ENCODE measurements at places on chromosomes 7 and 10.

DNA sequence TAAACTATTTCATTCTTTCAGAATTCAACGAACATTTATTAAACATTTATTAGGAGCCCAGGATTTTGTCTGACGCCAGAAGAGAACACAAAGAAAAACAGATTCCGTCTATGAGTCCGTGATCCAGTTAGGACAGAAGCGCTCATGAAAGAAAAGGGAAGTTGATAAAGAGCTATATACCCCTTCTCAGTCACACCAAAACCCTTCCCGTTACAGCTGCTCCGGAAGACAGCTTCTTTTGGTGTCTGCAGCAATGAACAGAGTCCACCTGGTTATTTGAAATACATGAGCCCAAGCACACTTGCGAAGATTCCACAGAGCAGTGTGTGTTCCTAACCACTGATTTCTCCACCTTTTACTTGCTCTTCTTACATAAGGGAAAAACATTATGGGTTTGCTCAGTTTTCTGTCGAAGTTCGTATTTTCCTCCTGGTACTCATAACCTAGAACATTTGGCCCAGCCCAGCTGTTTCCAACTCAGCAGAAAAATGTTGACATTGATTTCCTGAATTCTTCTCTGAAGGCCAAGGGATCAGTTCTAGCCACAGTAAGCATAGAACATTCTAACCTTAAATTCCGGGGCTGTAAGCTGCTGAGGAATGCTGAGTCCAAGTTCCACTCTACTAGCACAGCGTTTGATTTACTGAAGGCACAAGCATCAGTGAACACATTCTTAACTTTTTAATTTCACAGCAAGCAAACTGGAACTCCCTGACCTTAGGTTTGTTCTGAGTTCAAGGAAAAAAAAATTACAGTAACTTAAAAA lies 206.5 kb downstream of the SORCS1 start:
- no peak for DNase-seq

DNA sequence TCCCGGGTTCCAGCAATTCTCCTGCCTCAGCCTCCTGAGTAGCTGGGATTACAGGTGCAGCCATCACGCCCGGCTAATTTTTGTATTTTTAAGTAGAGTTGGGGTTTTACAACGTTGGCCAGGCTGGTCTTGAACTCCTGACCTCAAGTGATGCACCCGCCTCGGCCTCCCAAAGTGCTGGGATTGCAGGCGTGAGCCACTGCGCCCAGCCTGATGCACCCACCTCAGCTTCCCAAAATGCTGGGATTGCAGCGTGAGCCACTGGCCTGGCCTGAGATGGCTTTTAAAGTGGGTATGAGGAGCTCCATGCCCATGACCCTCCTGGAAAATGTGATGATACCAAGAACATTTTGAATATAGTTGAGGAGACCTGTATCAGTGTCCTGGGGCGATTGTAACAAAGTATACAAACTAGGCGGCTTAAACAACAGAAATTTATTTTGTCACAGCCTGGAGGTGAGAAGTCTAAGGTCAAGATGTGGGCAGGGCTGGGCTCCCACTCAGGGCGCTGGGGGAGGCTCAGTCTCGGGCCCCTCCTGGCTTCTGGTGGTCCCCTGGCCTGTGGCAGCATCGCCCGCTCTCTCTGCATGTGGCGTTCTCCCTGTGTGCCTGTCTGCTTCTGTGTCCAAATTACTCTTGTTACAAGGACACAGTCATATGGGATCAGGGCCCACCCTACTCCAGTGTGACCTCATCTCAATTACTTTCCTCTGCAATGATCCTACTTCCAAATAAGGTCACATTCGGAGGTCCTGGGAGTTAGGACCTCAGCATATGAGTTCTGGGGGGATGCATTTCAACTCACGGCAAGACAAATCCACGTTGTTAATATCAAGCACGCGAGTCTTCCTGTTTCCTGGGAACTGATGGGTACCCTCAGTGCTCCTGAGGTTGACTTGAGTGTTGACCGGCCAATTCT lies 108.8 kb downstream of the ACTR3B start:
- no peak for DNase-seq

- DNase-seq = no peak
Measured at GRCh38 chr7:141674702-141675101, 27.3 kb downstream of the DENND11 start.

DNA sequence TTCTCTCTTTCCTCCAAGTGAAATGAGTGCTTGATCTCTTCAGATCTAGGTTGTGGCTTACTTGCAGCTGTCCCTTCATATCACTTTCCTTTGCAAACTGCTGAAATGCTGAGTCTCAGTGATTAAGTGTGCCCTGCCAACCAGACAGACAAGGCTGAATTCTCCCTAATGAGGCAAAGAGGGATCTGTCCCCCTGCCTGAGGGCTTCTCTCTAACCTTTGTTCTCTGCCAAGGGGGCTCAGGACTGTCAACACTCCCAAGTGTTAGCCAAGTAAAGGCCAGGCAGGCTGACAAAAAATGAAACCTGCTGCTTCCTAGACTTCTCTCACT lies at the start of gene MSS51:
Gene MSS51 (minus strand): TSS at position 24 of the 330 bp plus-strand sequence. CDS start 5,277 bp downstream, outside the sequence.
- no peak for DNase-seq

GRCh38 chr10:34281661-34282582 lies 533.2 kb downstream of the PARD3 start:
- DNase-seq = no peak

DNA sequence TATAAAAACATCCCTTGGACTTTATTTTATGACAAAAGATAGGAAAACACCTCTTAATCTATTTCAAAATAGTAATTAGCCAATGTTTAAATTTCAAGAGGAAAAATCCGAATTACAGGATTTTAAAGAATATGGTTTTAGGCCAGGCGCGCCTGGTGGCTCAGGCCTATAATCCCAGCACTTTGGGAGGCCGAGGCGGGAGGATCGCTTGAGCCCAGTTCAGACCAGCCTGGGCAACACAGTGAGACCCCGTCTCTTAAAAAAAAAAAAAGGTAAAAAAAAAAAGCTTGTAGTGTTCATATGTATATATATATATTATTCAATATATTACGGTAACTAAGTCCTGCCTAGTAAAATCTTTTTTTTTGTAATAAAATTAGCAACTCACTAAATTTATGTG lies 1.4 kb downstream of the BNIP3 start:
- no peak for DNase-seq

GRCh38 chr10:8041992-8042720 lies 12.3 kb upstream of the GATA3 start:
- DNase-seq = no peak

- DNase-seq = no peak
Measured at GRCh38 chr10:73999703-74000102, 1.8 kb downstream of the VCL start.

GRCh38 chr10:58894929-58895328 lies 281.5 kb upstream of the PHYHIPL start:
- no peak for DNase-seq

- no peak for DNase-seq
Measured at GRCh38 chr10:88379575-88379974, 203.5 kb downstream of the RNLS start.

DNA sequence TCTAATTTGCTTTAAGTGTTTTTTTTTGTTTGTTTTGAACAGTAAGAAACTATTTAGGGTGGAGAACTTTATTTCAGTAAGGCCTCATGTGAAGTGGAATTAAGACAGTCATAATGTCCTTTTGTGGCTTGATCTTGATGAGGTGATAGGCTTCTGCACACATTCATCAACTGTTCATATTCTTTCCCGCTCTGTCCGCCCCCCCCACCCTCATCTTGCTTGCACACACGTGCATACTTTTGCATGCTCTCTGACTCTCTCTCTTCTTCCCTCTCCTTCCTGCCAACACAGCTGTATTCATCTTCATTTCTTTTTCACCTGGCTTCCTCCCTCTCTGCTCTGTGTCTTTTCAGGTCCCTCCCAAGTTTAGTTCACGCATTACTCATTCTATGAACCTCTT lies 429.6 kb downstream of the AUTS2 start:
- DNase-seq = no peak

DNA sequence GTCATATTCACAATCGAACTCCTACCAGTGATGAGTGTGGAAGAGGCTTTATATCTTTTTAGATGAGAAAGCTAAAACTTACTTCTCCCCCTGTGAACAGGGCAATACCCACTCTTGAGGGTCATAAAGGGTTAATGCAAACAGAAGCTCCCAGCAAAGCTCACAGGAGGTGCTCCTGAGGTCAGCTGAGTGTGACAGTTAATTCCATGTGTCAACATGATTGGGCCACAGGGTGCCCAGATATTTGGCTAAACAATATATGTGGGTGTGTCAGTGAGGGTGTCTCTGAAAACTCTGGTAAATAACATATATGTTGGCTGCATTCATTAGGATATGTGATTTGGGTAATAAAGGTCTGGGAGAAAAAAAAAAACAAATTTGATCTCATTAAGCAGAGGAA lies 86.0 kb downstream of the HIP1 start:
- no peak for DNase-seq

DNA sequence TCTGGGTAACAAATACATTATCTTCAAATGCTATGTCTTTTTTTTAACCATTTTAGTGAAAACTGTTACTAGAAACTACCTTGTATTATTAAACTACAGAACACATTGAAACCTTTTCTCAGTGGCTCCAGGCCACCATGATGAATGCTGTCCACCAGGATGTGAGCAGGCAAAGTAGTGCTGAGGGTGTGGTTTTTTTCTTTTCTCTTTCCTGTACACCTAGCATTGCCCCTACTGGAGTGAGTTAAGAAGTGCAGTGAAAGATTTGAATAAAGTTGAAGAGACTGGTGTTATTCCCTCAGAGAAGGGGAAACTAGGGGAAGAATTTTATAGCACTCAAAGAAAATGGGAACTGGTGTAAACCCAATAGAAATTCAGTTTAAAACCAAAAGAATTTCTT lies 120.0 kb upstream of the SAMD8 start:
- DNase-seq = no peak

DNA sequence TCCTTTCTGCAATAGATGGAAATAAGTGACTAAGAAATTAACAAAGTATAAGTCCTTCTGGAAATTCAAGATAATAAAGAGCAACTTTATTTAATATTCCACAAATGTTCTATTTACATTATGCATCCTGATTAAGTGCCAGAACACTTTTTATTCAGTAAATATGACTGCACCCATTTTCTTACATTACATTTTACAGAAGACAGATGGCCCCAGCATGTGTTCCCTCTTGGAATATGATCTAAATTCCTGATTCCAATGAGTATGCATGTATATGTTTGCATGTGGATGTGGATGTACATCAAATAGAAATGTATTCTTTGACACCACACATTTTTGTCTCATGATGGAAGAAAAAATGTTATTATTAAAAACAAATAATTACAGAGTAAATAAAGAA lies 628.7 kb upstream of the SEMA3D start:
- no peak for DNase-seq

DNA sequence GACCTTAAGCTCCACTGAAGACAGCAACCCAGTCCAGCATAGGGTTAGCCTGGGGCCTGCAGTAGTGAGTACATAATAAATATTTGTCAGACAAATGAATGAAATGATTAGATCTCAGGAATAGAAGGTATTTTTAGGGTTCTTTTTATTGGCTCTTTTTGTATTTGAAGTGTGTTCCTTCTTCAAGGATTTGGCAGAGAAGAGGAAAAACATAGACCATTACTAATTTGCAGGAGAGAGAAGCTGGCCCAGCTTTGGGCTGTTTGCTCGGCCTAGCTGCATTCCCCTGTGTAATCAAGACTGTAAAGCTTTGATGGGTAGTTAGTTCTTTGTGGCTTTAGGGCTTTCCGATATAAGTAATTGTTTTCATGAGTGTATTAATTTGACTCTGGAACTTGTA lies 64.2 kb downstream of the CNNM2 start:
- no peak for DNase-seq

DNA sequence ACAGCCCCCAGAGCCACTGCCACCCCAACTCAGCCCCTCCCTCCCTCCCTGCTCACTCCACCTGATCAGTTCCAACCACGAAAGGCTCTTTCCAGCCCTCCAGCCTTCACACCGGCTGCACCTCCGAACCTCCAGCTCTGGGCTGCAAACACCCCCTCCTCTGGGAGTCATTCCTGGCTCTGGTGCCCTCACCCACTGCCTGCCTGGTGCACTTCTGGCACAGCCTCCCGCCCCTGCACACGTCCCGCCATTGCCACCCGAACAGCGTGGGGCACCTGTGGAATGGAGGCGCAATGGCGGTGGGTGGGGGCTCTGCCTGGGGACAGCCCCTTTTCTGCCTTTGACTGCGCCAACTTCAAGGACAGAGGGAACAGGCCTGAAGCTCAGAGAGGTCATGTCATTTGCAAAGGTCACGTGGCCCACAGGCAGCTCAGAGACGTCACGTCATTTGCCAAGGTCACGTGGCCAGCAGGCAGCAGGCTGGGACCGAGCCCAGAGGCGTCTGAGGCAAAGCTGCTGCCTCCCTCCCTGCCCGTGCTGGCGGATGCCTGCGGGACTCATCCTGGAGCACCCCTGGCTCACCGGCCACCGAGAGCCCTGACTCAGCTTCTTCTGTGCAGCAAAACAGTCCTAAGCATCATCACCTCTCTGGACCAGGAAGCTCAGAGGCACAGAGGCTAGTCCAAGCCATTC lies 76.0 kb upstream of the DNAAF5 start:
- no peak for DNase-seq

- DNase-seq = no peak
Measured at GRCh38 chr7:39838326-39838725, 111.7 kb upstream of the CDK13 start.

GRCh38 chr10:129962872-129963640 lies 1.0 kb downstream of the EBF3 start:
- no peak for DNase-seq

- no peak for DNase-seq
Measured at GRCh38 chr7:46583656-46584055, 662.6 kb upstream of the IGFBP3 start.

- DNase-seq = no peak
Measured at GRCh38 chr10:97047788-97048187, 138.0 kb downstream of the SLIT1 start.

DNA sequence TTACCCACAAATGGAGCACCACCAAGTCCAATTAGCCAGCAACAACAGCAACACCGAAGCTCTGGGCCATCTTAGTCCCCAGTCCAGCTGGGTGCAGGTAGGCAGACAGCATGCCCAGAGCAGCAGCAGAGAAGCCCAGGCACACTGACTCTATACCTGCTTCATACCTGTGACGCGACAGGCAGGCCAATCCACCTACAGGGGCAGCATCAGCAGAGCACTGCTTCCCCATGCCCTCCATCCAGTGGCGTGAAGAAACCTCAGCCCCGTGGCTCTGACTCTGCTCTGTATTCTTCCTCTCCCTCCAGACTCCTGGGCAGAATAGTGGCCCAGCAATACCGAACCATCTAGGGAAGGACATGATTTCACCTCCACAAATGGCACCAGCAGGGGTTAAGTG lies 191.7 kb downstream of the AKR1D1 start:
- no peak for DNase-seq

- no peak for DNase-seq
Measured at GRCh38 chr7:106038916-106039315, 73.2 kb downstream of the SYPL1 start.

- DNase-seq = no peak
Measured at GRCh38 chr10:36182179-36182566, 540.1 kb upstream of the FZD8 start.

DNA sequence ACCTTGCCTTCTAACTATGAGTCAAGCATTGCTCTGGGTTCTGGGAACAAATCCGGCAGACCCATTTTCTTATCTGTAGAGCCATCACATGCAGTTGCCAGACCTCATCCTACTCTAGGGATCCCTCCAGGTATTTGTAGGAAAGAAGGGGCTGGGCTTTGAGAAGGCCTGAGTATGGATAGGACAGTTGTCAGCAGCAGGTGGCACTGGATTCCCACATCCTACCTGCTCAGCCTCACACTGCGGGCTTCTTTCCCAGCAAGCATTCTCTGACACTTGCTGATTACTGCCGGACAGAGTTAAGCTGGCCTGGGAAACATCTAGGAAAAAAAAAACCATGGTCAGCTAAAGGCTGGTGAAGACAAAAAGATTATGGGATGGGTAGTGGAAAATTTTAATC lies 224.1 kb downstream of the CCSER2 start:
- no peak for DNase-seq

Measured in CD4-positive, alpha-beta T cell treated with Interleukin-6 for 4 hours (primary cell).